ENCODE measurements at places on chromosomes 11 and 22. TPM values are rescaled to one million over a fixed set of nuclear protein-coding genes. Genes with fewer than 3 reads are reported as not detected.

- no peak for DNase-seq
Observed at GRCh38 chr22:38315823-38316363, 1.3 kb downstream of the CSNK1E start.

- no peaks in the 10 kb centered on the region for H3K36me3 ChIP-seq
- H3K27me3 ChIP-seq = no peaks in the 10 kb centered on the region
- H3K4me1 ChIP-seq = no peaks in the 10 kb centered on the region
- DNase-seq = no peak
- no peak overlapping the region for H3K4me3 ChIP-seq
Observed at GRCh38 chr11:33412241-33412640, 155.1 kb downstream of the HIPK3 start.

GRCh38 chr11:32280339-32280738 lies 155.0 kb downstream of the WT1 start:
- no peak for DNase-seq
- no peaks in the 10 kb centered on the region for H3K36me3 ChIP-seq
- no peak overlapping the region for H3K4me3 ChIP-seq
- peaks cover 7% of the 10 kb centered on the region for H3K27me3 ChIP-seq

Gene OR51E1
- not detected for total RNA-seq

Gene LGALS12
- total RNA-seq = not detected
